ENCODE measurements at places on chromosomes 4 and X.

- DNase-seq = no peak
Measured at GRCh38 chr4:78308517-78308916, 243.1 kb upstream of the ANXA3 start.

- DNase-seq = no peak
Measured at GRCh38 chr4:81040012-81040659, 9.6 kb downstream of the BMP3 start.

DNA sequence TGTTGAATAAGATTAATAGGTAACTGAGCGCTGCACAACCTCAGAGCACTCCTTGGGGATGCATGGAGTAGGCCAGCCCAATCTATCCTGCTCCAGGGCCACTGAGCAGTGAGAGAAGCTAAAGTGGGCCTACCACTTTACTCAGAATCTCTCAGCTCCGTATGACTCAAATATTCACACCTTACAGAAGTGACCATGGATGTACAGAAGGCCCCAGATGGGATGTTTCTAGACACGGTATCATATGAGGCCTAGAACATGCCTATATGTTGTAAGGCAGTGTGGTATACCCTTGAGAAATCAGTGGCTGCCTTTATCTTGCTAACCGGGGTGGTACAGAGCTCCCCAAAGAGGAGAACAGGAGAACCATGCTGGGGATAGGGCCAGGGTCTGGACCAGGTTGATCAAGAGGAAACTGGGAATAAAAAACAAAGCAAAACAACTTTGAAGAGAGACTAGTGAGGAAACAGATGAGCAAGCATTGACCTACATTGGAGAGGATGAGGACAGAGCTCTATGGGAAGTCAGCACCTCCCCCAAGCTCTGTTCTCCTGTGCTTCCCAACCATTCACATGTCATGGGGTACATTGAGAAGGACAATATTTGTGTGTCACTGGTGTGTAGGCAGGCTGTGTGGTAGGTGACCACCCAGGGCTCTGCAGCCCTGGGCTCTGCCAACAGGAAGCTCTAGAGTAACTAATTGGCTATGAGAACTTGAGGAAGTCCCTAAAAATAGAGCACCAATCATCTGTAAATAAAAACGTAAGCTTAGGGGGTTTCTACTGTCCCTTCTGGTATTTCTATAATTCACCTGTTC, 31.4 kb downstream of the HOPX start:
- DNase-seq = no peak

DNA sequence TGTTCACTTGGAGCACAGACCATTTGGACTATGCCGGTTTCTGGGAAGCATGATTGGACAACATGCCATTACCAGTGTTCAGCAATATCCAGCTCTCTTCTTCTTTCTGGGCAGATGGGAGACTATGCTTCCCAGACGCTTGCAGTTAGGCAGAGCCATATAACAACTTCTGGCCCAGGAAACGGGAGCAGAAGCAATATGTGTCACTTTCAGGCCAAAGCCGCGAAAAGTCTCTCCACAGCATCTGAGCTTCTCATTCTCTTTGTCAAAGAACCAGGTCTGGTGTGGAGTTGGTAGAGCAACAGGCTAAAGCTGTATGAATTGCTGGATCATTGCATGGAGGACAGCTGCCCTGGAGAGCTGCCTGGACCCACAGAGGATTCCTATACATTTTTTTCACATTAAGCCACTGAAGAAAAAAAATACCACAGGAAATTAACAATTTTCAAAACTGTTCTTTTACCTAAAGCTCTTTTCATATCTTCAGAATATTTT, 131.4 kb upstream of the FRG1 start:
- DNase-seq = no peak

DNA sequence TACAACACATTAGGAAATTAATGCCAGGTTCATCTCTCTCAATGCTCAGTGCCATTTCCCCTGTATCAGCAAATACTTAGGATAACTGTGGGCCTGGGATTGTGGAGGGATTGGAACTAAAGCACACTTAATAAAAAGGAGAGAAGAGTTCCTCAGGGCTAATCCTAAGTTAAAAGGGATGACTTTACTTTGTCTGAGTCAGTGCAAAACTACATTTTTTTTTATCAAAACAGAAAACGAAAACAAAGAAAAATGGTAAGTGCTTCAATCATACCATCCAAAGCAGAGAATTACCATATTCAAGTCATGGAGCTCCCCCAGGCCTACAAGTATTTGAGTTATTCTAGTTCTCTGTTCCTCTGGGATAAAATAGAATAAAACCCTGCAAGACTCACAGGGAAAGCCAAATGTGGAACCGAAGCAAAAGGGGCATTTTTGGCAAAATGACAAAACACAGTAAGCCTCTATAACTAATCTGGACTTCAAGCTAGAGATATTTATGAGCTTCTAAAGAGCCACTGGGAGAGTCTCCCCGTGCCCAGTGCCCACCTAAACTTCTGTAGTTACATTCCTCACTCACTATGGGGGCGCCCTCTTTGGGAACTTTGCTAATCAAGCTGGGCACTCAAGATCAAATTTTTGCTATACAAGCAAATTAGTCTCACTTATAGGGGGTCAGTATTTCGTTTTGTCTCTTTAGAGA, 53.4 kb downstream of the PALLD start:
- no peak for DNase-seq

DNA sequence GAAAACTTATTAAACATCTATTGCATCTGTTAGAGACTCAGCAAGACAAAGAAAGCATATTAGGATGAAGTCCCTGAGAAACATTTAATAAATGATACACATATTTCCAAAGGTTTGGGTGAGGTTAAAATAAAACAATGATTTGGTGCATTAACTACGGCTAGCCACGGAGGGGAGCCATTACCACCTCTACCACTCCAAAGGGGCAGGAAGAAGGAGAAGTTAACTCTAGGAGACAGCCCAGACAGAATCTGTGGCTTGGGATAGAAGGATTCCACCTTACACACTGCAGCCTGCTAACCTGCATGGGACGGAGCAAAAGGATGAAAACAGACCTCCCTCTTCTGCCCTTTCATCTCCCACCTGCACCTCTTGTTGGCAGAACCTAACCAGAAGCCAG, 189.1 kb upstream of the C1QTNF7 start:
- DNase-seq = no peak

DNA sequence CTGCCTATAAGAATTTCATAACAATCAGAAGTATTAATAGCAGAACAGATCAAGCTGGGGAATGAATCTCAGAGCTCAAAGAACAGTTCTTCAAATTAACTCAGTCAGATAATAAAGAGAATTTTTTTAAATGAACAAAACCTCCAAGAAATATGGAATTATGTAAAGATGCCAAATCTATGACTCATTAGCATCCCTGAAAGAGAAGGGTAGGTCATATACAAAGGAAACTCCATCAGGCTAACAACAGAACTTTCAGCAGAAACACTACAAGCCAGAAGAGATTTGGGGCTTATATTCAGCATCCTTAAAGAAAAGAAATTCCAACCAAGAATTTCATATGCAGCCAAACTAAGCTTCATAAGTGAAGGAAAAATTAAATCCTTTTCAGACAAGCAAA, 28.6 kb downstream of the CBR4 start:
- DNase-seq = no peak

GRCh38 chr4:1943928-1944327, 64.8 kb downstream of the NELFA start:
- DNase-seq = no peak

DNA sequence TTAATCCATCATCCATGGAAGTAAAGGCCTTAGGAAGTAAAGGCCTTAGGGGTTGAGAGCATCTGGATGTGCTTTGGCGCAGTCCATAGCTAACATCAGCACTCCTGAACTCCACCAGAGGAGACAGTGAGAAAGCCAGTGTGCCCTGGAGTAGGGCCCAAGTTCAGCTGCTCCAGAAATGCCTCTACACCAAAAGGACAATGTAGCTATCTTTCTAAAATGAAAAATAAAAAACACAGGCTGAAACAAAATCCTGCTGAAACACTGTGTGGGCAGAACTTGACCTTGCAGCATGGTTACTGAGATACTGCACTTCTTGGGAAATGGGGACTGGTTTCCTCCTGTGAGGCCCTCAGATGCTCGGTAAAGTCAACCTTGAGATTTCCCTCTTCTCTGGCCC, 29.3 kb downstream of the SH3RF1 start:
- no peak for DNase-seq
